ENCODE measurements at places on chromosomes 13 and 19.

DNA sequence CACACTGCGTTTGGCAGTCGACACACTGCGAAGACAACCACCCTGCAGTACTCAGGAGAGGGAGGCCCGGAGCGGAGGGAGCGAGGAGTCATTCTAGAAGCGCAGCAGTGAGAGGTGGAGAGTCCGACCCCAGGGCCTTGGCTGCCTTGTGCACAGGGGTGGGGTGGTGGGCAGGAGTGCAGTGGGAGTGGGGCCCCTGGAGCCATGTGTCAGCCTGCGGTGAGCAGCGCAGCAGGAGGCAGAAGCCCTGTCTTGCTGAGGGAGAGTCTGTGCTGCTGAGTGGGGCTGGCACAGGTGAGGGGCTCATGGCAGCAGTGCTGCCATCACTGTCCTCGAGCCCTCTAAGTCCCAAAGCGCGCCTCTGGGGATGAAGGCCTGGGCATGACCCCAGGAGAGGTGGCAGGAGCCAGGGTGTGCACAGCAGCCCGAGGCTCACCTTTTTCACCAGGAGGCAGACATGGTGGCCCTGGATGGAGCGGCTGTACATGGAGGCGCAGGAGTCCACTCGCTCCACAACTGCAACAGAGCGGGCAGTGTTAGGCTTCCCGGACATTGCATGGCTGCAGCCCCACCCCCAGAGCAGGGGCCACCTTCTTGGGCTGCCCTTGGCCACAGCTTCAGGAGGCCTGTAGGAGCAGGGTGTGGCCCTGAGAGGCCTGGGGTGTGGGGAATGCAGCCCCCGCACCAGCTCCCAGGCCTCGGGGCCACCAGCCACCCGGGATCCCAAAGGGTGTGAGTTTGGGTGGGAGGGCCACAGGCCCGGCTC, 11.7 kb downstream of the IZUMO4 start:
- DNase-seq, result no peak

GRCh38 chr19:17576758-17577456, 21.5 kb downstream of the COLGALT1 start:
- no peak for DNase-seq

DNA sequence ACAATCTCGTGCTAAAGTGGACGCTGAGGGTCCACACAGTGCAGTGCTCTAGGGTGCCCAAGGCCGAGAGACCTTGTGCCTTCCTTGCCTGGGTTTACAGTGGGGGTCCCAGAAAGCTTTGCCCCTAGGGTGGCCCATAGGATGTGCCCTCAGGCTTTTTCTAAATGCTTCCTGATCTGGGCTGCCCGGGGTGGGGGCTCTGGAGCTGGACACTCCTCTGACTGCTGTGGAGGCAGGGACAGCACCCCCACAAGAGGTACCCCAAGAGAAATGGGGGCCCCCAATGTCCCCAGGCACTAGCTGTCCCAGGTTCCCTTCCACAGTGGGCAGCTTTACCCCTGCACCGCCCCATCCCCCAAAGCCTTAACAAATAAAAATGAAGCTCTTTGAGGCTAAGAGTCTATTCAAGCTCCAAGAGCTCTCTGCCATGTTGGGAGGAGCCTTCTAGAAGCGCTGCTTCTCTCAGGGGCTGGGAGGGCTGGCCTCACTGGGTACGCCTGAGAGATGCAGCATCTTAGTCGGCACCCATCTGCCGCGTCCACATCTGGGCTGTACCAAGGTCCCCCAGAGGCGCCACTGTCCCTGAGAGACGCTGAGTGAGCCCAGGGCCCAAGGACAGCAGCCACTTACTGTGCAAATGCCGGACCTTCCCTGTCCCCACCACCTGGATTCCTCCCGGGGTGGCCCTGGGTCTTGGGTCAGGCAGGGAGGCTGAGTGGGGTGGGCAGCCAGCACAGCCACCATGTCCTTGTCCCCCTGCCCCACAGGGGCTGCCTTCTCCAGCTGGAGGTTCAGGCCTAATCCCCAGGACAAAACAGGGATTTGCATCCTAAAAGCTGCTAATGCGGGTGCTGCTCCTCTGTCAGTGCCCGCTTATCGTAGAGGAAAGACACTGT, 27.4 kb downstream of the CEBPA start:
- DNase-seq, result no peak

GRCh38 chr13:108595436-108596274, 33.8 kb upstream of the MYO16 start:
- no peak for DNase-seq

Data from esophagus squamous epithelium (tissue), 5 donors.